Mesothelial cell of epicardium (in vitro differentiated cells): ENCODE measurements at places on chromosomes 1 and 21. TPM values are rescaled to one million over a fixed set of nuclear protein-coding genes. Genes with fewer than 3 reads are reported as not detected.

- no peak for DNase-seq
Measured at GRCh38 chr1:167563579-167564246, 10.2 kb upstream of the CREG1 start.

DNA sequence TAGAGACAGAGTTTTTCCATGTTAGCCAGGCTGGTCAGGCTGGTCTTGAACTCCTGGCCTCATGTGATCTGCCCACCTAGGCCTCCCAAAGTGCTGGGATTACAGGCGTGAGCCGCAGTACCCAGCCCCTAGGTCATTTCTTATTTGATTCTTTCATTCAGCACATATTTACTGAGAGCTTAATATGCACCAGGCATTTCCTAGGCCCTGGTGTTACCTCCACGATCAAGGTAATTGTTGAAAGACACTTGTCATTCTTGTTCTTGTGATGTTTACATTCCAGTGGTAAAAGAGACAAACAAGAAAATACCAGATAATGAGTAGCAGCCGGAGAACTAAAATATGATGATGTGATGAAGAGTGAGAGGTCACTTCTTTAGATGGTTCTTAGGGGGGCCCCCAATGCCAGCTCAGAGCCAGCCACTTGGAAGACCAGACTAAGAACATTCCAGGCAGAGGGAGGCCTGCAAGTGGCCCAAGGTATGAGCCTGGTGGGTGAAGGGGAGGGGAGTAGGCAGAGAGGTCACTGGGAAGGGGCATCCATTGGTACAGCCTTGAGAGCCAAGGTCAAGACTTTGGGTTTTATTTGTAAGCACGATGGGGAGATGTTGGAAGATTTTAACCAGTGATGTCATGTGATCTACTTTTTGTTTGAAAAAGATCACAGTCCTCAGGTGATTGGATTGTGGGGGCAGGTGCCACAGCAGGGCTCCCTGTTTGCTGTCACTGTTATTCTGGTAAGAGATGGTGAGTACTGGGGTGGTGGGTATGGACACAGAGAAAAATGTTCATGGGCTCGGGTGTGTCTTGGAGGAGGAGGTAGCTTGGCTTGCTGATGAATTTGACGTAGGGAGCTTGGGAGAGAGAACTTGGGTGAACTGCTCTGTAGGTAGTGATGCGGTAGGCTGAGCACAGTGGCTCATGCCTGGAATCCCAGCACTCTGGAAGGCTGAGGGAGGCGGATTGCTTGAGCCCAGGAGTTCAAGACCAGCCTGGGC, 18.7 kb downstream of the UBE2Q1 start:
- no peak for DNase-seq

- no peak for DNase-seq
Measured at GRCh38 chr1:208569181-208569580, 325.0 kb upstream of the PLXNA2 start.

DNA sequence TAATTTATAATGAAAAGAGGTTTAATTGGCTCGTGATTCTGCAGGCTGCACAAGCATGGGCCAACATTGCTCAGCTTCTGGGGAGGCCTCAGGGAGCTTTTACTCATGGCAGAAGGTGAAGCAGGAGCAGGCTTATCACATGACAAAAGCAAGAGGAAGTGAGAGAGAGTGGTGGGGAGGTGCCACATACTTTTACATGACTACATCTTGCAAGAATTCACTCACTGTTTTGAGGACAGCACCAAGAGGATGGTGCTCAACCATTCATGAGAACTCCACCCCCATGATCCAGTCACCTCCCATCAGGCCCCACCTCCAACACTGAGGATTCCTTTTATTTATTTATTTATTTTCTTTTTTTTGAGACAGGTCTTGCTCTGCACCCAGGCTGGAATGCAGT, 5.5 kb upstream of the PLEKHM2 start:
- no peak for DNase-seq

- DNase-seq = no peak
Measured at GRCh38 chr1:107004421-107004820, 52.1 kb upstream of the PRMT6 start.

- DNase-seq = no peak
Measured at GRCh38 chr1:20154301-20154831, 15.2 kb downstream of the PLA2G2F start.

DNA sequence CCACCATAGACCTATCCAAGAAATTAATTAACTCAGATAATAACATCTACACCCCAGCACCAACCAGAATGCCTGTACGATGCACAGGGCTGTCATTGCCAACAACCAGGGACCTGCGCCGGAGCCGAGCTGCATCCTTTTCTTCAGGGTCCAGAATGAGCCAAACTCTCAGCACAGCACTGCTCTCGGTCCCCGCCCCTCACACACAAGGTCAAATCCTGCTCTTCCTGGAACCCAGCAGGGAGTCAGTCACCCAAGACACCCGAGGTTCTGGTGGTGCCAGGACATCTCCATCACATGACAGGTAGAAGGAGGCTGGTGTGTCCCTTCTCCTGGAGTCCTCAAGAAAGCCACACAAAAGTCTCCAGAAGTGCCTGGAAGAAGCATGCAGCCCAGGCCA, 31.9 kb downstream of the NPHP4 start:
- DNase-seq = no peak

- DNase-seq = no peak
Measured at GRCh38 chr1:50812346-50812745, 147.7 kb downstream of the FAF1 start.

DNA sequence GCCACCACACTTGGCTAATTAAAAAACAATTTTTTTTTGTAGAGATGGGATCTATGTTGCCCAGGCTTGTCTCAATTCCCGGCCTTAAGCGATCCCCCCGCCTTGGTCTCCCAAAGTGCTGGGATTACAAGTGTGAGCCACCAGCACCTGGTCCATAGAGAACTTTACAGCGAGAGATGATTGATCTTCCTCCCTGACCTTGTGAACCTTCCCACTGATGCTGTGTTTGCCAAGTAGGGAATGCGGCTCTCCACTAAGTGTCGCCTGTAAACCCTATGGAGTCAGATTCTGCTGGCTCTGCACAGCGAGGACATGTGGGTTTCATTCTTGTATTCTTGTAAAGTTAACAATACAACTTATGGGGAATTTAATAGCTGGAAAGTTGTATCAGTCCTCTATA, 81.3 kb upstream of the LYST start:
- no peak for DNase-seq

DNA sequence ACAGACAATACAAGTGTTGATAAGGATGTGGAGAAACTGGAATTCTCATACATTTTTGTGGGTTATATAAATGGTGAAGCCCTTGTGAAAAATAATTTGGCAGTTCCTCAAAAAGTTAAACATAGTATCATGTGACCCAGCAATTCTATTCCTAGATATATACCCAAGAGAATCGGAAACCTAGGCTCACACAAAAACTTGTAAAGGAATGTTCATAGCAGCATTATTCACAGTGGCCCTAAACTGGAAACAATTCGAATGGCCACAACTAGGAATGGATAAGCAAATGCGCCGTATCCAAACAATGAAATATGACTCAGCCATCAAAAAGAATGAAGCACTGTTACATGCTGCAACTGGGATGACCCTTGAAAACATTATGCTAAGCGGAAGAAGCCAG, 3.9 kb upstream of the CD247 start:
- no peak for DNase-seq

- DNase-seq = no peak
Measured at GRCh38 chr1:84373436-84374141, 24.7 kb upstream of the DNASE2B start.

DNA sequence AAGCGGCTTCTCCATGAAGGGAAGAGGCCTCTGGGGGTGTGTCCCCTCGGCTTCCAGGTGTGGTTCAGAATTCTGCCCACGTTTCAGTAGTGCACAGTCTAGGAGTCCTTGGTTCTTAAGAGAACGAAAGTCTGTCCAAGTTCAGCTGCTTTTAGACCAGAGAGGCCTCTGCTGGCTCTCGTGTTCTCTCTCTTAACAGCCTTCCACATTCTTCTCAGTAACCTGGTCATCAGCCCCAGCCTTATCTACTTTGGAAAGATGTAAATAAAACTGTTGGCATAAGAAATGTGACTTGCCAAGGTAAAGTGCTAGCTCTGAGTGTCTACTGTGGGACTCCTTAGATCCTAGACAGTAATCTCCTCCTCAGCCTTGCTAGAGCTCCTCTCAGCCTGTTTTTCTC, 15.3 kb upstream of the STUM start:
- no peak for DNase-seq

DNA sequence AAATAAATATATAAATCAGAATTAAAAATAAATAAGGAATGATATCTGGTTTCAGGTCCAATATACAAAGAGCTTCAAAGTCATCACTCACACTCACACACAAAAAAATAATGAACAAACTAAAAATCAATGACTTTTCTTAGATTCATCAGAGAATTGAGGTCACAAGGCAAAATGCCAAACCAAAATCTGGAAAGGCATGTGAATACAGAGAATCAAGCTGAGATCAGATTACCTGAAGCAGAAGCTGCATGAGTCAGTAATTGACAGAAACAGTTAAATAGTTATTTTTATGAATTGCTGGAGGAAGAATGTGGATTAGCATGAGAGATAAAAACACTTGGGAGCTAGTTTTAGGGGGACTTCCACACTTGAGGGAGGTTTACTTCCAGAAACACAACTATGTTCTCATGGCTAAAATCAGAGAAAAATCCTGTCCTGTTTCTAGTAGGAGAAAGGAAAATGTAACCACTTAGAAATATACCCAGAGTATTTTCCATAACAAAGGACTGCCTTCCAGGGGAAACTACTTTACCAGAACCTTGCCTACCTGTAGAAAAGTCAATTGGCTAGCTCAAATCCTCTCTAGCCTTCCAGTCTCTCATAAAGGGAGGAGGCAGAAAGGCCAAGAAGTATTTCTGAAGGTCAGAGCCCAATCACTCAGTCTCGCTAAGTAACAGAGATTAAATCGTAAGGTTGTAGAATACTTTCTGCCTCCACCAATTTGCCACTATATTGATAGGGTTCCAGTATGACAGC, 536.6 kb upstream of the NR5A2 start:
- DNase-seq = no peak

DNA sequence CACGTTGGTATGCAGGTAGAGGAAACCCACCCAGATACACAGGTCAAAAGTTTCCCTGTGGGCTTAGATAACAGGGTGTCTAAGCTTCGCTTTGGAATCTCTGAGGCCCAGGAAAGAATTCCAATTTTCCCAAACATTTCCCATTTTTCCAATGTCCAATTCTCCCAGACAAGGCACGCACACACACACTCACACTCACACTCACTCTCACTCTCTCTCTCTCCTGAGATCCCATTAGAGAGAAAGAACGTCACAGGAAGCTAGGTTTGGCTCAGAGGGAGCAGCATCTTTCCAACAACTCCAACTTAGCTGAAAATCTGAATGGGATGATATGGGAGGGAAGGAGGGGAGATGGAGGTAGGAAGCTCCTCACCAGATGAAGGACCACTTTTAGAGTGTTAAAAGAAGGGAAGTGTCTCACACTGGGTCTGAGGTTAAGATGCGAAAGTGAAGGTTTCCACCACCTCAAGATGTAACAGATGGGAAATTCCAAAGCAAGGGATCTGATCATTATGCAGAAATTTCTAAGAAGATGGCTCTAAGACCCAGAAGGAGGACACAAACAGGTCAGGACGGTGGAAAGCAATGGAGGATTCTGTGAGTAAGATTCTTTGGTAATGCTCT, 63.5 kb downstream of the GNG12 start:
- no peak for DNase-seq

- DNase-seq = no peak
Measured at GRCh38 chr1:62953633-62954032, 169.7 kb downstream of the ATG4C start.

GRCh38 chr1:69814926-69815325, 247.2 kb downstream of the LRRC7 start:
- no peak for DNase-seq

DNA sequence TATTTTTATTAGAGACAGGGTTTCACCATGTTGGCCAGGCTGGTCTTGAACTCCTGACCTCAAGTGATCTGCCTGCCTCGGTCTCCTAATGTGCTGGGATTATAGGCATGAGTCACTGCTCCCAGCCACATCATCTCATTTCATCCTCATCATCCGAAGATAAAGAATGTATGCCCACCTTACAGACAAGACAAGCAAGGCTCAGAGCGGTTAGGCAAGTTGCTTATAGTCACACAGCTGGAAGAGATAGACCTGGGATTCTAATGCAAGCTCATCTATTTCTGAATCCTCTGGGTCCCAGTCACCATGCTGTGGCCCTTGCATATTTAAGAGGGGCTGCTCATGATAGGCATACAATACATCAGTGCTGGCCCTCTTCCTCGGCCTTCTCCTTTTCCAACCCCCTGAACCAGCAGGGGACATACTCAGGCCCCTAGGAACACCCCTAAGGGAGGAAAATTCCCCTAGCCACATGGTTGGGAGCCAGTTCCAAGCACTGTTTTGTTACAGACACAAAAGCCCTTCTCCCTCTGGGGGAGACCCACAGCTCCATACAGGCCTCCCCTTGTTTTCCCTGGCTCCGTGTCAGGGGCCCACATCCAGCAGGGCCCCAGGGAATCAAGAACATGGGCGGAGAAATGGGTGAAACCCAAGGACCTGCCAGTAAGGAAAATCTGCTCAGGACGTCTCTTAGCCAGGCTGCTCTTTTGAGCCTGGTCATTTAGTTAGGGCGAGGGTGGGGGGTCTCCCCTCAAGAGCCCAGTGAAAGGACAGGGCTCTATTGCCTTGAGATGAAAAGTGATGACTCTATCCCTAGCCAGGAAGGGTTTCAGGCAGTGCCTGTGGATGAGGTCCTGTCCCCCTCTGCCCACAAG, 6.9 kb downstream of the CSRP1 start:
- no peak for DNase-seq

GRCh38 chr1:235954306-235955283, 87.9 kb upstream of the LYST start:
- no peak for DNase-seq

DNA sequence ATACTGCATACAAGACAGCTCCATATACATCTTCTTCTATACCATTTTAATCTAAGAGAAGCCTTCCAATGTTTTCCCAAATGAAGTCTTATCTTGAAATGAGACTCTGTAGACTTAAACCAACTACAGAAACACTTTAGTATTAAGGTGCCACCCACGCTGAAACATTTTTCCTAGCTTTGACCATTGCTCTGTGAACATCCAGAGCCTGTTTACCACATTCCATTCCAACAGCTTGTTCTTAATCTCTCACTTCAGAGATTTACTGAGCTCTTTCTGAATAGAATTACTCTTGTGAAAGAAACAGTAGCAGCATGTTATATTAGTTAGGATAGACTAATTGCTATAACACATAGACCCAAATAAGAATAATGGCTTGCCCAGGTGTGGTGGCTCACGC, 19.6 kb upstream of the POGZ start:
- DNase-seq = no peak

- no peak for DNase-seq
Measured at GRCh38 chr1:155181371-155182051, 7.9 kb downstream of the TRIM46 start.

SV2A gene
- total RNA-seq = 19.1 to 20.3 TPM (median 19.6 TPM) in 3 replicates

NBPF4 gene
- not detected in 3 replicates for total RNA-seq

PGLYRP4 gene
- total RNA-seq = 0.11 TPM in 1 of 3 replicates, not detected in the others

TEX35 gene
- not detected in 3 replicates for total RNA-seq

NUP210L gene
- 0.04 to 0.07 TPM (median 0.07 TPM) in 3 replicates for total RNA-seq

ACAP3 gene
- 85.5 to 97.3 TPM (median 91.0 TPM) in 3 replicates for total RNA-seq

EXO5 gene
- total RNA-seq = 15.9 to 16.6 TPM (median 16.5 TPM) in 3 replicates

C8B gene
- not detected in 3 replicates for total RNA-seq

GPR25 gene
- total RNA-seq = 0.25 TPM in 1 of 3 replicates, not detected in the others

SPRR2A gene
- total RNA-seq = not detected in 3 replicates
